ENCODE measurements at places on chromosomes 12 and 14.

DNA sequence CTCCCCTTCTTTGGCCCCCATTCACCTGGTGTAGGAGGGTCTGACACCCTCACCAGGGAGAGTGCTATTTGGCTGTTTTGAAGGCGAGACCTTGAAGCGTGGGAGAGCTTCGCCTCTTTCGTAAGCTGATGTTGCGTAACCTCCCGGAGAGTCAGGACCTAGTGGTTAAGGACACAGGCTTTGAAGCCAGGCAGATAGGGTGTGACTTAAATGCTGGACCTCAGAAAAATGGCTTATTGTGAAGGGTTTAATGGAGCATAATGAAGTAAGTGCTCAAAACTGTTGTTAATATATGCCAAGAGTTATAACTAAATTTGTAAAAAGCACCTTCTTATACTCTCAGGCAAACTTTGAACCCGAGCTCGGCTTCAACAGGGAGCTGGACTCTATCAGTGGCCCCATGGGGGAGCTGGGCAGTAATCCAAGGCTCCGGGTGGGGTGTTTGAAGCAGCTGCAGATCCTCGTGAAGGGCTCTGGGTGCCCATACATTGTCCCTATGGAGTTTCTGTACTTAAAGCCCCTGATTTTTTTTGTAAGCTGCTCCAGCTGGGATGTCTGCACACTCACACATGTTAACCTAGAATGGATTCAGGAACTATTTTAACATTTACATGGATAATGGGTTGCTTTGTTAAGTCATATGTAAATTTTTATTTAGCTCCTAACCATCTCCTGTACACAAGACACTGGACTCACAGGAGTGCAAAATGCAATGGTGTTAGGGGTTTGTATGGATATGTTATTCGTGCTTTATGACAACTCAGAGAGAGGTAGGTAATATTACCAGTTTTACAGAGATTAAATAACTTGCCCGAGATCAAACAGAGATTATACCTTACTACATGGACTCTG is 26.0 kb downstream of the PPFIBP1 start:
- peak; percentile 99 for DNase-seq

- no peak for DNase-seq
Measured at GRCh38 chr12:16358878-16359277, 11.4 kb downstream of the MGST1 start.

- peak; percentile 54 for DNase-seq
Measured at GRCh38 chr12:28870839-28871440, 278.1 kb upstream of the FAR2 start.

GRCh38 chr12:6899837-6900519 is 4.6 kb upstream of the LRRC23 start:
- DNase-seq, result peak; percentile 84

- peak; percentile 34 for DNase-seq
Measured at GRCh38 chr14:71324767-71325272, 417.6 kb downstream of the PCNX1 start.

GRCh38 chr14:99562856-99563748 is 40.9 kb downstream of the CCDC85C start:
- peak; percentile 38 for DNase-seq

- no peak for DNase-seq
Measured at GRCh38 chr14:99516871-99517642, 35.8 kb downstream of the CCNK start.

- peak; percentile 72 for DNase-seq
Measured at GRCh38 chr12:98725476-98726247, 80.6 kb downstream of the APAF1 start.

DNA sequence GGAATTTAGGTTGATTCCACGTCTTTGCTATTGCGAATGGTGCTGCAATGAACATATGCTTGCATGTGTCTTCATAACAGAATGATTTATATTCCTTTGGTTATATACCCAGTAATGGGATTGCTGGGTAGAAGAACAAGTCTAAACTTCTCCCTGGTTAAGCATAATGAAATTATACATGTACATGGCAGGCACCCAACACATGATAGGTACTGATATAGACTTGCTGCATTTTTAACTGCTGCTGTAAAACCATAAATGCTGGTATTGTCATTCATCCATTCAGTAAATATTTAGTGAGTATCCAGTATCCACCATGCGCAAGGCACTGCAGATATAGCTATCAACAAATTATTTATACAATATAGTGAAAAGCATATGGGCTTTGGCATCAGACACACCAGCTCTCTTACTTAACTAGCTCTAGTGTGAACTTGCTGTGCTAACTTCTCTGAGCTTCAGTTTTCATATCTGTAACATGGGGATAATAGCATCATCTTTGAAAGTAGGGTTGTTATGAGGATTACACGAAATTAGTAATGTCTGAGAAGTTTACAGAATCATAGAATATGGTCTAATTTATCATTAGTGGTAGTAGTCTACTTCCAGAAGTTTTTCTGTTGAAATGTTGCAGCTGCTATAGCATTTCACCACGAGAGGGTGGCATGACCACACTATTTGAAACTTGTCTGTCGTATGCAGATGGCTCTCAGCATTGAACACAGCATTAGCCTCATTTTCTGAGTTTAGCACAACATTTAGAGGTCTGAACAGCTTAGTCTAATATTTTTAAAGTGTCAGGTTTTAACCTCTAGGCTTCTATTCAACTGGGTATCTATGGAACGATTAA is 32.0 kb upstream of the SEL1L start:
- DNase-seq, result peak; percentile 32

- no peak for DNase-seq
Measured at GRCh38 chr12:117064596-117064995, 34.6 kb downstream of the TESC start.

DNA sequence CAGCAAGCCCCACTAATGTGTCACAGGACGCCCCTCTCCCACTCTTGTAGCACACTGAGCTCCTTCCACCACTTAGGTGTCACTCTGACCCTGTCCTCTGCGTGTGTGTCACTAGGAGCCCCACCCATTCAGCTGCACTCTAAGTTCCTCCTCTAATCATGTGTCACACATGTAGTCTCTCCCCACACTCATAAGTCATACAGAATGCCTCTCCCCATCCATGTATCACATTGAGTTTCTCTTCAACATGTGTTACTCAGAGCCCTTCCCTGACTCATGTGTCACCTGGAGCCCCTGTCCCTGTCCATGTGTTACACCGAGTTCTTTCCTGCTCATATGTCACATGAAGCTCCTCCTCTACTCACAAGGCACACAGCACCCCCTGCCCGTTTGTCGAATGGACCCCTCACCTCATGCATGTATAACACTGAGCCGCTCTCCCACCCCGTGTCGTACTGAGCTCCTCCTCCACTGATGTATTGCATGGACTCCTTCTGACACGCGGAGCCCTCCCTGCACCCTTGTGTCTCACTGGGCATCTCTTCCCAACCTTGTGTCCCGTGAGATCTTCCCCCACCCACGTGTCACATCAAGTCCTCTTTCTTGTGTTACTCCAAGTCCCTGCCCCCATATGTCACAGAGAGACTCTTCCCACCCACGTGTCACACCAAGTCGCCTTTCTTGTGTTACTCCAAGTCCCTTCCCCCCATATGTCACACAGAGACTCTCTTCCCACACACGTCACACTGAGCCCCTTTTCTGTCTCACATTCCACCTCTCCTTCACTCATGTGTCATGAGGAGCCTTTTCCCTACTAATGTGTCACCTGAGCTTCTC is 31.0 kb downstream of the RTL1 start:
- no peak for DNase-seq

GRCh38 chr12:25051656-25052195 is 102.8 kb upstream of the BCAT1 start:
- DNase-seq, result no peak

DNA sequence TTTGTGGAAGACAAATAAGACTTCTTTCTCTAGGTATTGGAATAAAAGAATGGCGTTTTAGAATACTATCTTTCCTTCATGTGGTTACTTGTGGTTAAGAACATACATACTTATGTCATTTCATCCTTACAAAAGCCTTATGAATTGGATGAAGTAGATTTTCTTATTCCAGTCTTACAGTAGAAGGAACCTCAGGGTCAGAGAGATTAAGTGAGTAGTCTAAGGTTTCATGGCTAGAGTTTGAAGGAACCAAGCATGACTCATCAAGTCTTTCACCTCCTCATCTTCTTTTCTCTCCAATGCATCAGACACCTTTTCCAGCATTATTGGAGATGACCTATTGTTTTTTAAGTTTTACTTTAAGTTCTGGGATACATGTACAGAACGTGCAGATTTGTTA is 92.9 kb upstream of the NEDD1 start:
- peak; percentile 9 for DNase-seq

DNA sequence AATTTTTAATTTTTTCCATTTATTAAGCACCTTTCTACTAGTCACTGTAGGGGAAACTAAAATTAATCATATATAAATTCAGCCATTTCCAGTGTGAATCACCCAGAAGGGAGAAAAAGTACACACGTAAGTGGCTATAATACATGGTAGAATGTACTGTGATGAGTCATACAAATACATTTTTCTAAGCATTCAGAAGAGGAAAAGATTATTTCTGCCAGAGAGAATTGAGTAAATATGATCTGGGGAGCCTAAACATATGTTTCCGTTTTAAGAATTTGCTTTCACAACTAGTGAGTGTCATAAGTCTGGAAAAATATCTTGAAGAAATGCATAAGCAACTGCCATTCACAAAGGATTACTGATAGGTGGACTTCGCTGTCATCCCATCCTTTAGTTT is 102.8 kb downstream of the TGFB3 start:
- DNase-seq, result peak; percentile 96

GRCh38 chr12:113231235-113232088 is 10.2 kb downstream of the TPCN1 start:
- DNase-seq, result peak; percentile 81

GRCh38 chr14:82009076-82009475 is 475.4 kb upstream of the SEL1L start:
- DNase-seq, result no peak

- DNase-seq, result no peak
Measured at GRCh38 chr12:54273981-54274380, 5.9 kb downstream of the CBX5 start.

DNA sequence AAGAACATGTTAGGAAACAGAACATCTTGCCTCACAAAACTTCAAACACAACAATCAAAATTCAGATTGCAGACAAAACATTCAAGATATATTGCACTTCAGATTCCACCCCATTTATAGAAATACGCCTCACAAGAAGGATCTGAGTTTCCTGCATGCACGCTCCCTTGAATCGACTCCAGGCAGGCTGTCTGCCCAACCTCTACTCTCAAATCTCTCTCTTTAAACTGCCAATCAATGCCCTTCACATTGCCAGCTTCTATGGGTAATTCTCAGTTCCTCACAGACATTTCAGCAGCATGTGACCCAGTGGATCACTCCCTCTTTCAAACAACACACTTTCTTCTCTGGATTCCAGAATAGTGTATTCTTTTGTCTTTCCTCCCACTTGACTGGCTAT is 184.1 kb downstream of the PRKD1 start:
- no peak for DNase-seq

GRCh38 chr12:46470975-46471374 is 98.4 kb upstream of the SLC38A2 start:
- no peak for DNase-seq

- no peak for DNase-seq
Measured at GRCh38 chr12:107229827-107230226, 136.5 kb upstream of the CRY1 start.

- DNase-seq, result no peak
Measured at GRCh38 chr12:29146196-29146595, 2.9 kb upstream of the FAR2 start.
